Left lung (tissue), 14 donors: ENCODE measurements at places on chromosomes 11 and 22.

DNA sequence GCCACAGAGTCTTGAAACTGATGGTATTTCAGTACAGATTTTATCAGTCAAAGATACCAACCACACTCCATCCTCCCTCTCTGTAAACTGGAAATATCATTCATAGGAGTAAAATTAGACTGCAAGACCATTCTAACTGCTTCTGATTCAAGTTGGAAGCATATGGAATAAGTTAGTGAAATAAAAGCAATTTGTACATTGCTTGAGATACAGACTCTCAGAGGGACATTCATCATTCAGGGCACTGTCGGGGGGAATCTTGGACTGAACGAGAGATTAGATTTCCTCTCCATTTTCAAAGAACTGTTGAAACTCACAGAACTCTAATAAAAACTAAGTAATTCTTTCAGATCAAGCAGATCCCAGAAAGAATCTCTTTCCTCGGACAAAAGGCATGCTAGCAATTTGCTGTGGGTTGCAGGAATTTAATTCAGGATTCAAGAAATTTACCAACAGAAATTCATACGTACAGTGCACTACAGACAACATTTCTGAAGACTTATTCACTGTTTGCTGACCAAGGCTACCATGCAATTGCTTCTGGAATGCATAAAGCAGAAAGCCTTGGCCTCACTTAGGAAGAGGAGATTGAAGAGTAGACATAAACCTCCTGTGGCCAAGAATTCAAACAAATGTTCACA lies 34.1 kb downstream of the PAMR1 start:
- no peaks in the 10 kb centered on the region for H3K36me3 ChIP-seq
- no peak overlapping the region for H3K4me3 ChIP-seq
- H3K27me3 ChIP-seq, result no peaks in the 10 kb centered on the region
- no peak for DNase-seq

- DNase-seq, result peak; percentile 30
- H3K4me3 ChIP-seq, result no peak overlapping the region
- H3K36me3 ChIP-seq, result no peaks in the 10 kb centered on the region
- no peaks in the 10 kb centered on the region for H3K27me3 ChIP-seq
Measured at GRCh38 chr11:62472063-62472884, 53.4 kb downstream of the SCGB1A1 start.

DNA sequence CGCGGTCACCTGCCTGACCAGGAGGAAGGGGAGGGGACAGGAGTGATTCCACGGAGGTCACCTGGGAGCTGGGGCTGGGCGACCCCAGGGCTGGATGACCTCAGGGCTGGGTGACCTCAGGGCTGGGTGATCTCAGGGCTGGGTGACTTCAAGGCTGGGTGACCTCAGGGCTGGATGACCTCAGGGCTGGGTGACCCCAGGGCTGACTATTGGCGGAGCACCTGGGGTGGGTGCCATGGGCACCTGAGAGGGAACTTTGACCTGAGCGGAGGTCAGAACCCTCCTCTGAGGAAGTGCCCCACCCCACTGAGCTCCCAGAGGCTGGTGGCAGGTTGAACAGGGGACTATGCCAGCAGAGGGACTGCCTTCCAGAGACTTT lies 11.8 kb upstream of the MPPED1 start:
- H3K27me3 ChIP-seq, result peaks cover 52% of the 10 kb centered on the region
- no peak for DNase-seq
- H3K4me3 ChIP-seq, result no peak overlapping the region
- no peak overlapping the region for H3K27ac ChIP-seq

- H3K4me1 ChIP-seq, result no peaks in the 10 kb centered on the region
- H3K27ac ChIP-seq, result no peak overlapping the region
Measured at GRCh38 chr22:48838376-48838775, 989.3 kb downstream of the BRD1 start.

- H3K27ac ChIP-seq, result no peak overlapping the region
- no peaks in the 10 kb centered on the region for H3K36me3 ChIP-seq
- H3K4me3 ChIP-seq, result no peak overlapping the region
- H3K4me1 ChIP-seq, result no peaks in the 10 kb centered on the region
Measured at GRCh38 chr11:100152766-100153165, 534.3 kb upstream of the ARHGAP42 start.

DNA sequence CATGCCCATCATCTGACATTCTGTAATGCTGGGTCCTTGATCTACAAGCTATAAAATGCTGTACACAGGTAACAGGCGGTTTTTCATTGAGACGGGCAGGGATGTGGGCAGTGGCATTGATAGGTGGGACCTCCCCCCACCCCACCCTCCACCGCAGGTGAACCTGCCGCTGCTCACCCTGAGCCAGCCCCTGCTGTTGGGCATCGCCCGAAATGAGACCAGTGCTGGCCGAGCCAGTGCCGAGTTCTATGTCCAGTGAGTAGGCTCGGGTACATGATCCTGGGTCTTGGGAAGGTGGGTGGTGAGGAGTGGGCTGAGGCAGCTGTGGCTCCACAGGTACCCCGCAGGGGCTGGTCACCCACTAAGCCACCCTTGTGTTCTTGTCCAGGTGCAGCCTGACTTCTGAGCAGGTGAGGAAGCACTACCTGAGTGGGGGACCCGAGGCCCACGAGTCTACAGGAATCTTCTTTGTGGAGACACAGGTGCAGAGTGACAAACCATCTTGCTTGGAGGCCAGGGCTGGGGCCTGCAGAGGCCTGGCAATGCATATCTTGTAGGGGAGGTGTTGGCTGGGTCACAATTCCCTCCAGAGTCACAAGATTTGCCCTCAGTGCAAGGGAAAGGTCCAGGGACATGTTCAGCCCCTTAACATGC lies 1.1 kb upstream of the DNAJC4 start:
- no peak overlapping the region for H3K4me3 ChIP-seq
- peaks cover 43% of the 10 kb centered on the region for H3K4me1 ChIP-seq
- peaks cover 5% of the 10 kb centered on the region for H3K36me3 ChIP-seq
- peak overlapping the region; percentile 91 for H3K27ac ChIP-seq
- no peak for DNase-seq
- peaks cover 4% of the 10 kb centered on the region for H3K27me3 ChIP-seq

- H3K27me3 ChIP-seq, result no peaks in the 10 kb centered on the region
- H3K4me3 ChIP-seq, result no peak overlapping the region
- peak; percentile 53 for DNase-seq
Measured at GRCh38 chr22:41127451-41127850, 35.1 kb downstream of the EP300 start.

GRCh38 chr11:12207384-12208150 lies 97.2 kb downstream of the MICAL2 start:
- H3K4me3 ChIP-seq, result no peak overlapping the region
- H3K27me3 ChIP-seq, result no peaks in the 10 kb centered on the region
- H3K36me3 ChIP-seq, result no peaks in the 10 kb centered on the region
- no peak for DNase-seq

GRCh38 chr22:17106785-17107546 lies 14.2 kb downstream of the TMEM121B start:
- DNase-seq, result no peak
- no peak overlapping the region for H3K4me3 ChIP-seq
- H3K27me3 ChIP-seq, result no peaks in the 10 kb centered on the region
- no peak overlapping the region for H3K27ac ChIP-seq

- no peaks in the 10 kb centered on the region for H3K27me3 ChIP-seq
- peaks cover 4% of the 10 kb centered on the region for H3K4me1 ChIP-seq
- H3K27ac ChIP-seq, result no peak overlapping the region
- H3K4me3 ChIP-seq, result no peak overlapping the region
Measured at GRCh38 chr11:116278076-116278475, 494.7 kb downstream of the BUD13 start.
